ENCODE measurements at places on chromosomes 1 and 21.

GRCh38 chr1:67601539-67601938, 83.5 kb upstream of the GADD45A start:
- no peak for DNase-seq

- DNase-seq, result peak; percentile 98
Measured at GRCh38 chr1:153880962-153881361, 41.8 kb downstream of the GATAD2B start.

GRCh38 chr21:26437326-26438009, 135.6 kb downstream of the CYYR1 start:
- DNase-seq, result no peak

DNA sequence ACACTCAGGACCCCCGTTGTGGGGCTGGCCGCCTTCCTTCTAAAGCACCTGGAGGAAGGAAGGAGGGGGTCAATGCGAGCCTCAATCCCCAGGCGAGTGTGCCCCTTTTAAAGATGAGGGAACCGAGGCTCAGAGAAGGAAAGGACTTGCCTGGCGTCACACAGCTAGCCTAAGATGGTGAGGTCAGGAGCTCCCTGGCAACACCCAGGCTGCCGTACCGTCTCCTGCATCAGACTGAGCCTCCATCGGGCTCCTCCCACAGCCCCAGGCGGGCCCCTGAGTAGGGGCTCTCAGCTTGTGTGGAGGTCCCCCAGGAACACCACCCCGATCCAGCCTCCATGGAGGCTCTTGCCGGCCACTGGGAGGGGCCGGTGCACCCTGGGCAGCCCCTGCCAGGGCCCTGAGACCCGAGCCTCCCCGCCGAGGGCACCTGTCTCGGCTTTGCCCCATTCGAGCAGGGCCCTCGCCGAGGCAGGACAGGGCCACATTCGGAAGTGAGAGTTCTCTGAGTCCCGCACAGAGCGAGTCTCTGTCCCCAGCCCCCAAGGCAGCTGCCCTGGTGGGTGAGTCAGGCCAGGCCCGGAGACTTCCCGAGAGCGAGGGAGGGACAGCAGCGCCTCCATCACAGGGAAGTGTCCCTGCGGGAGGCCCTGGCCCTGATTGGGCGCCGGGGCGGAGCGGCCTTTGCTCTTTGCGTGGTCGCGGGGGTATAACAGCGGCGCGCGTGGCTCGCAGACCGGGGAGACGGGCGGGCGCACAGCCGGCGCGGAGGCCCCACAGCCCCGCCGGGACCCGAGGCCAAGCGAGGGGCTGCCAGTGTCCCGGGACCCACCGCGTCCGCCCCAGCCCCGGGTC, at the start of gene AIRE:
Gene AIRE (plus strand): TSS at position 739 of the 855 bp plus-strand sequence. CDS start 131 bp downstream, outside the sequence.
- no peak for DNase-seq

- DNase-seq, result no peak
Measured at GRCh38 chr1:91540910-91541309, 40.3 kb downstream of the CDC7 start.

DNA sequence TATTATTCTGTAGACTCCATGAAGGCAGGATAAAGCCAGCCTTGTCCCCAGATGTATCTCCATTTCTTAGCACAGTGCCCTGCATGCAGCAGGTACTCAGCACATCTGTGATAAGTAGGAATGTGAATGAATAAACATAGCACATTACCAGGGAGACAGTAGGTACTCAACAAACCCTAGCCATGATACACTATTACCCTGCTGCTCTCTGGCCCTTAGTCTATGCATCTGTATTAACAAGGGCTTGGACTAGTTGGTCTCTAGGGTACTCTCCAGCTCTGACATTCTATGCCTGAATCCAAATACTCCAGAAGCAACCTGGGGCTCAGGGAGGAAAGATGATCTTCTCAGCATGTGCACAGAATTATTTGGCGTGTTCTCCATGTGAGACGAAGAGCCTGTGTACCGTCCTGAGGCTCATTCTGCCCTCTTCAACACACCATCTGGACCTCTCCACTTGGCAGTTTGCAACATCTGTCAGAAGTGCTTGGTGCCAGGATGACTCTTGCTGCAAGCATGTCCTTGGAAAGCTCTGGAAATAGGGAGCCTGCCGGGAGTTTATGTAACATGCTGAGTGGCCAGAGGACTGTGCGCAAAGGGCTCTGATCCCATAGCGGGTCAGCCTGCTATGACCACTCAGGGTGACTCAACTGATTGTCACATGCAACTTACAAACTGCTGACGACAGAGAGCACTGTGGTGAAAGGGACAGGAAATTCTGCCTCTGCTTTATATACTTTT, 228.2 kb upstream of the USP24 start:
- DNase-seq, result peak; percentile 10

DNA sequence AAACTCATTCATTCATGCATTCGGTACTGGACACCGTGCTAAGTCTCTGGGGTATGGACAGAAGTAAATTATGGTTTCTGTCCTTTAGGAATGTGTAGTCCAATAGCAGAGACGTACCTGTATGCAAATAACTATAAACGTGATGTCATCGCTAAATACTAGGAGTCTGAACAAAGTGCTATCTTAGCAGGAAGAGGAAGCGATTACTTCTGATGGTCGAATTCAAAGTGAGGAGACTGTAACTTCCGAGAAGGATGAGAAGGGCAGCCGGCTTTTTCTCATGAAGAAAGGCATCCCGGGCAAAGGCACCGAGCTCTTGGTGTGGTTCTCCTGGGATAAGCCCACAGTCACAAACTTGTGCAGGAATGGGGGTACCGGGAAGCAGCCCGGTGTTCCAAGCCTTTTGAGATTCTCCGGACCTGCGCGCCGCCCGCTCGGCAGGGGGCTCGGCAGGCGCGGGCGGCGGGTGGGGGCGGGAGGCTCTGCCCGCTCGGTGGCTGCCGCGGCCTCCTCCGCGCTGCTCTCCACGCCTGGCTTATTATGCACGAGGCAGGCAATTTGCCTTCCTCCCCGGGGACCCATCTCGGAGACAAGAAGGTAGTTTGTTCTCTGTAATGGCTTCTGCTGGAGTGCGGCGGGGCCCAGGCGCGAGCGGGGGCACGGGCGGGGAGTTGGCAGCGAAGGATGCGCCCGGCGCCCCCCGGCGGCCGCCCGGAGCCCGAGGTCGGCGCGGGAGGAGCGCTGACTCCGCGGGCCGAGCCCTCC, 67.5 kb upstream of the CD1D start:
- DNase-seq, result no peak

DNA sequence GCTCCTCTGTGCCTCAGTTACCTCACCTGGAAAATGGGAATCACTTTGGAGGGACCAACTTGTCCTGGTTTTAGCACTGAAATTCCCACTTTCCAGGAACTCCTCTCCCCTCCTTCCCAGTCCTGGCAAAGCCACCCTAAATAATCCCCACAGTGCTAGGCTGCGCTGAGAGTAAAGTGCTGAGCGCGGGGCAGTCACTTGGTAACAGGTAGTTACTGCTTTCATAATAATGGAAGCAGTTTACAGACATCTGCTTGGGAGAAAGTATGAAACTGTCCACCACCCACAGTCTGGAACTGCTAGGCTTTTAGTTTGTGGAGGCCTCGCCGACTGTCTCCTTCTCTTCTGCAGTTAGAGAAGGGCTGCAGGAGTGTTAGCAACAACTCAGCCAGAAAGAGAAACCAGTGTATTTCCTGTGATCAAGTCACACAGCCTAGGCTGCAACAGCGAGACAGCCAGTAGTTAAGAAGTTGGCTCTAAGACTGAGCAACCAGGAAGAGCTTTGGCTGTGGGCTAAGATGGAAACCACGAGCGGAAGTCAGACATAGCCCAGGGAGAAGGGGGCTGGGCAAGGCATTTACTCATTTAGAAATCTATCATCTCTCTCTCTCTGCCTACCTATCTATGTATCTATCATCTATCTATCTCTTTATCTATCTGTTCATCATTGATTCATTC, 30.8 kb upstream of the ABCG1 start:
- no peak for DNase-seq

DNA sequence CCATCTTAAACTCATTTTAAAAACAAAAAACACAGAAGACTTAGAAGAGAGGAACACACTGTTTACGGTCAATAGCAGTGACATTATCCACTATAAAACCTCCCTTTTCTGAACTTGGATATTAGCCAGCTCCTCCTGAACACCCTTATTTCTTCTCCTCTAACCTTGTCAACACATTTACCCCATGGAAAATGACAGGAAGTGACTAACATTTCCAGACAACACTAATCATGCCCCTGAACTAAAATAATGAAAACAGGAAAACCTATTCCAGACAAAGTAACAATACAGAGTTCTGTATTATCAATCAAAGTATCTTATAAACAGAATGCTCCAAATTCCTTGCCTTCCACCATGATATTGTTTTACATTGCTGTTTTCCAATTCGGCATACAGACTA, 45.3 kb downstream of the PALMD start:
- no peak for DNase-seq

DNA sequence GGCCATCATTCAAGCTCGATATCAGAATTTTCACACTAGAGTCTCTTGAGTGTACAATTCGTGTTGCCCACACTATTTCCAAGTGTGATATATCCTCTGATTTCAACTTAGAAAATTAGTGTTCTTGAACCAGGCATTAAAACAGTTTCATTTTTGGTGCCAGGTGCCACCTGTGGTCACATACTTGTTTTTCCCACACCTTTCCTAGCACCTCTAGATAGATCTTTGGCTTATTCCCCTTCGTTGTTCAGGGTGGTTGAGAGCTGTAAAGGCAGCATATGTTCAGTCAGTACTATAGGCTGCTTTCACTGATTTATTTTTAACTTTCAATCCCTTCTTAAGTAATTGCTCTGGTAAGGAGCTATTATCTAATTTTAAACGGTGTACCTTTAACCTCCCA, 131.1 kb downstream of the NEK7 start:
- DNase-seq, result no peak

DNA sequence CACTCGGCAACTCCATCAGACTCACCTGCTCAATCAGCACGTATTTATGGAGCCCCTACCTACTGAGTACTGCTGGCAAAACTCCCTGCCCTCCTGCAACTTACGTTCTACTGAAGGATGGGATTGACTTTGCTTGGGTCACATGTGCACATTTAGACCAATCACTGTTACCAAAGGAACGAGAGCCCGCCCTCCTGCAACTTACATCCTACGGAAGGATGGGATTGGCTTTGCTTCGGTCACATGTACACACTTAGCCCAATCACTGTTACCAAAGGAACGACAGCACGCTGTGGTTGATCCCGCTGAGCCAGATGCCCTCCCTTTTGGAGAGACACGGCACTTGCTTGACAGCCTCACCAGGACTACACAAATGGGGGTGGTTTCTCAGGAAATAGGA, 46.0 kb downstream of the UBIAD1 start:
- no peak for DNase-seq

DNA sequence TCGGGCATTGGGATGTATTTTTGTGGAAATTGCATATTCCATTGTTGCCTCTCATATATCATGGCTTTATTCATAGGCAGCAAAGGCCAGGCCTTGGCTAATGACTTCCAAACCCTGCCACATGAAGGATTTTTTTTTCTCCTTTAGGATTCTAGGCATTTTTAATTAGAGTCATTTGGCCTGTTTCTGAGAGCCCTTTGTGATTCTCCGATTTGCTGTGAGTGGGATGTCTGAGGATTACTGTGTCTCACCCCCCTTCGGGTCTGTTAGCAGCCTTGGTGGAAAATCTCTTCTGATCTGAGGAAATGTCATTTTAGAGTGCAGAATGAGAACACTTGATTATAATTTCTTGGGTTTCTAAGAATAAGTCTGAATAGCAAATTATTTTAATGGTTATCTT, 253.5 kb downstream of the NTNG1 start:
- no peak for DNase-seq
